ENCODE measurements at places on chromosomes 2 and 18.

GRCh38 chr2:84477886-84478285 lies 18.8 kb upstream of the SUCLG1 start:
- DNase-seq, result no peak

GRCh38 chr2:39513641-39514094 lies 76.6 kb upstream of the MAP4K3 start:
- no peak for DNase-seq

- DNase-seq, result no peak
Observed at GRCh38 chr18:72692086-72692485, 147.9 kb upstream of the CBLN2 start.

- no peak for DNase-seq
Observed at GRCh38 chr18:77107292-77107691, 25.3 kb downstream of the MBP start.

- no peak for DNase-seq
Observed at GRCh38 chr18:8742387-8743361, 37.3 kb downstream of the MTCL1 start.

DNA sequence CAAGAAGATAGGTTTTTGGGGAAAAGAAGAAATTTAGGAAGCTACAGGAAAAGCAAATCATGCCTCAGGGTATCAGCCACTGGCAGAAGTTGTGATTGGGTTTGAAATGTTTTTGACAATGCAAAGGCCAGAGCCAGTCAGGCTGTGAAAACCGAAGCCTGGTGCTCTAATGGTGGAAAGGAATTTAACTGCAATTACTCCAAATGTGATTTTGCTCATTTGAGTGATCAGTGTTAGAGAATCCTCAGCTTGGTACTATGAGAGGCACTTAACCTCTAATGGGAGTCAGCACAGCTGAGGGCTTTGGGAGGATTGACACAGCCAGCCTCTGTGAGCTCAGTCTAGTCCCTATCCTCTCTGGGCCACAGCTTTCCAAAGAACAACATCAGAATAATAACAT lies 176.5 kb downstream of the LRRTM1 start:
- DNase-seq, result no peak

DNA sequence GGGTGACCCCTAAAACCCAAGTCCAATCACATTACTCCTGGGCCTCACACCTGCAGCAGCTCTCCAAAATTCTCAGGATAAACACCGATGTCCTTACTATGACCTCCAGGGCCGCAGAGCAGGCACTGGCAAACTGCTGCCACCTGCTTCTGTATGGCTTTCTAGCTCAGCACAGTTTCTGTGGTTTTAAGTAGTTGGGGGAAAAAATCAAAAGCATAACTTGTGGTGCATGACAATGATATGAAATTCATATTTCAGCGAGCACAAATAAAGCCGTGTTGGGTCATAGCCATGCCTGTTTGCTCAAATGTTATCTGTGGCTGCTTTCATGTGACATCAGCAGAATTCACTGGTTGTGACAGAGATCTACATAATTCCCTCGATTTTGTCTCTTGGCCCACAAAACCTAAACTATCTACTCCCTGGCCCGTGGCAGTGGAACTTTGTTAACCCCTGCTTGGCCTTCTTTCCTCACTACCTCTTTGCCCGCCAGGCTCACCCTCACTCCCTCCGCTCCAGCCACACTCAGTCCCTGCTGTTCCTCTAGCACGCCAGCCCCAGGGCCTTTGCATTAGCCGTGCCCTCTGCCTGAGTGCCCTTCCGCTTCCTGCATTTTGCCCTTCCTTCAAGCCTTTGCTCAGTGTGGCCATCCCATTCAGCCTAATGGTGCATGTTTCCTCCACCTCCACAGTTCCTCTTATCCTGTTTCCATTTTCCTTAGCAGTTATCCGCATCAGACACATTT lies 108.3 kb downstream of the AGAP1 start:
- DNase-seq, result no peak

- DNase-seq, result no peak
Observed at GRCh38 chr18:57657542-57657941, 35.9 kb upstream of the NARS1 start.

DNA sequence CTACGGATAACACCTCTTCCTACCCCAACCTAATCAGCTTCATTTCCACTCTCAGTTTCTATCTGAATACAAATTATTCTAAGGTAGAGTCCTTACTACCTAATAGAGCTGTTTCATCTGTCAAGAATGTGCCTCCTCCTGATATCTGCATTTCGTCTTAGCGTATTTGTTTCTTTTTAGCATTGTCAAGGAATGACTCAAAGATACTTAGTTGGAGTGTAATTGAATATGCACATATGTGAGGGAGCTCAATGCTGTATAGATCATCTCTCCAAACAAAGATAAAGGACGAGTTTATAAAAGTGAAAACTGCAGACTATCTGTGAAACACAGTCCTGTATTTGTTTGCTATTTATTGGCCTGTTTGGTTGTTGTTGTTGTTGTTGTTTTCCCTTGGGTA lies 2059.4 kb upstream of the CELF4 start:
- no peak for DNase-seq

- no peak for DNase-seq
Observed at GRCh38 chr2:209791151-209791550, 19.5 kb downstream of the UNC80 start.

DNA sequence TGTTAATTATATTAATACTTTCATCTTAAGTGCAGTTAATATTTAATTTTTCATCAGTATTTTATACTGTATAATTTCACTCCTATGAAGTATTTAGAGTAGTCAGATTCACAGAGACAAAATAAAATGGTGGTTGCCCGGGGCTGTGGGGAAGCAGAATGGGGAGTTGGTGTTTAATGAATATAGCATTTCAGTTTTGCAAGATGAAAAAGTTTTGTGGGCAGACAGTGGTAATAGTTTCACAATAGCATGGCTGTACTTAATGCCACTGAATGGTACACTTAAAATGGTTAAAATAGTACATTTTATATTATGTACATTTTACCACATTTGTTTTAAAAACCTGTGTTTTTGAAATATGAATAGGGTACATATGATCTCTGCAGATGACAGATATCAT lies 31.2 kb downstream of the CFAP221 start:
- no peak for DNase-seq

Data from GM12892 (cell line).